ENCODE measurements at places on chromosomes 7 and 10.

DNA sequence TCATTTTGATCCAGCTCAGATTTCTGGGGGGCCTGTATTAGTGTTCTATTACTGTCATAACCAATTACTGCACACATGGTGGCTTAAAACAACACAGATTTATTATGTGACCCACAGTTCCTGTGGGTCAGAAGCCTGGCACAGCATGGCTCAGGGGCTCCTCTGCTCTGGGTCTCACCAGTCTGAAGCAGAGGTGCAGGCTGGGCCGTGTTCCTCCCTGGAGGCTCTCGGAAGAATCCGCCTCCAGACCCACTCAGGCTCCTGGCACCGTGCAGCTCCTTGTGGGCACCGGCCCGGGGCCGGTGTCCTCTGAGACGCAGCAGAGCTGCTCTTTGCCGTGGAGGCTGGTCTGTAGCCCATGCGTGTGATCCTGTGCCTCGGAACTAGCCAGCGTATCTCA lies 61.5 kb downstream of the RAMP3 start:
- no peak for DNase-seq

DNA sequence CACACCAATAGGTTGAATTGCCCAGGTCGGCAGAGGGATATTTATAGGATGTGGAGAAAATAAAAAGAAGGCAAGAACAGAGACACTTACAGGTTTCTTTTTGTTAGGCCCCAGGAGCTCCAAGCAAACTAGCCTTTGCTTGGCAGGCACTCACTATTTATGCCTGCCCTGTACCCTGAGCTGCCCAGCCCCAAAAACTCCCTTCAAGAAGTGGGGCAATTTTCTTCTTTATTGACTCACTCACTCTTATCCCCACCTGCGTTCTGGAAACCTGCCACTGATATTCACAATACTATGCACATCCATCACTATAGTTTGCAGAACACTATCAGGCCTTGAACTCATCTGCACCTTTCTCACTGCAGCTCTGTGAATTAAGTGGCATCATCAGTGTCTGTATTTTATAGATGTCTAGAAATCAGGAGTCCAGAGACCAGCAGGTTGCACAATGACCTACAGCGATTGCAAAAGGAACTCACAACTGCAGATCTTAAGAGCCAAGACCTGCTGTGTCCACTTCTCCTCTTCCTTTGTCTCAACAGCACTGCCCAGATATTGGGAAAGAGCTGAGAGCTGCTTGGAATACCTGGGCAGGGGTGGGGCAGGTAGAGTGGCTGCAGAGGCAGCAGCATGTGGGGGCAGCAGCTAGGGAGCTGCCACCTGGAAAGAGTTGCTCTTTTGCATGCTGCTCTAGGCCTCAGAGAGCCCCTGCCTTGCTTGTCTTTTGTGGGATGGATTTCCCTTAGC lies at the start of gene SFTPD:
SFTPD (minus strand) TSS at position 130 of the 747 bp plus-strand sequence. CDS start 2,446 bp downstream, outside the sequence.
- peak; percentile 49 for DNase-seq

GRCh38 chr10:75938380-75939122 lies 507.1 kb downstream of the LRMDA start:
- DNase-seq, result no peak

DNA sequence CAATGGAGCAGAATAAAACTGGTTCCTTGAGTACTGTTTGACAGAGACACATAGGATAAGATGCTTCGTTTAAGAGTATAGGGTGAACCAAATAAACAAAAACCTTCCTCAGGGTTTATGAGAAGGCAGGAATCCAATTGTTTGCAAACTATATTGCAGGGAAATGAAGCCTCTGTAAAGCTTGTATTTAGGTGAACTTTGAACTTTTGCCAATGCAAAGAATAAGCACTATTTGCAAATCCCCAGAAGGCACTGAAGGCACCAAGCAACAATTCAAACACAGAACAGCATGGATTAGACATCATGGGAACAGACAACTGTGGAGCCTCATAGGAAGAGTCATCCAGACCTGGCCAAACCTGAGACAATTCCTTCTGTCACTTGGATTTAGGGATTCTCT lies 47.1 kb upstream of the WASL start:
- DNase-seq, result no peak

- no peak for DNase-seq
Observed at GRCh38 chr10:75408509-75408875, 6.9 kb upstream of the ZNF503 start.

GRCh38 chr10:108244443-108245228 lies 1080.1 kb upstream of the SORCS1 start:
- no peak for DNase-seq
